ENCODE measurements at places on chromosomes 3 and 15.

GRCh38 chr15:72591361-72591760, 63.1 kb upstream of the GOLGA6B start:
- DNase-seq: no peak

DNA sequence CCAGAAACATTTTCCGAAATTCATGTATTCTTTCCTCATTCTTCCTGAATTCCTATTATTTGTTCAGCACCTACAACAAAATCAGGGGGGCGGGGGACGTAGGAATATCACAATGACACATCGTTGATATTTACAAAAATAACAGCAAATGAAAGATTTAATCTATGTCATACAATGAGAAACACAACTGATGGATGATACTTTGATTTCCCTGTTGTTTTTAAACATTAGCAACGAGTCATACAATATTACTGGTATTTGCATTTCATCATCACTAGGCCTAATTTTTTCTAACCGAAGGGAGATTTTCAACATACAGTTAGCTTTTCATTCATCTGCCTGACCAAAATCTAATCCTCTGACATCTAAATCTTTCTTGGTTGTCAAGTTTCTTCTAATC, 45.3 kb upstream of the INO80 start:
- DNase-seq: no peak

DNA sequence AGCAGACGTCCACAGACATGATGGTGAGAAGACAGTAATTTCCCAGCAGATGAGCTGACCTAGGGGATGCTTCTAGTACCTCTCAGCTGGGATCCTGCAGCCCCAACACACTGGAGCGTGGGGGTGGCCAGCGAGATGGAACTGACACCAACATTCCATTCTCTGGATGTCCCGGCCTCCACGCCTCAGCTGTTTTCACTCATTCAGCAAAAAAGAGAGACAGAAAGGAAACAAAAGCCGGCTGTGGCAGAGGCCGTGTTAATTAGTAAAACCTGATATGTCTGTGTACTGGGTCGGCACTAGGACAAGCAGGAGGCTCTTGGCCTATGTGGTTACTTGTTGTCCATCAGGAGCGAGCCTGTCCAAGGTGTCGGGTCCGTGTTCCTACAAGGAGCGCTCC, 82.6 kb upstream of the MYZAP start:
- no peak for DNase-seq

DNA sequence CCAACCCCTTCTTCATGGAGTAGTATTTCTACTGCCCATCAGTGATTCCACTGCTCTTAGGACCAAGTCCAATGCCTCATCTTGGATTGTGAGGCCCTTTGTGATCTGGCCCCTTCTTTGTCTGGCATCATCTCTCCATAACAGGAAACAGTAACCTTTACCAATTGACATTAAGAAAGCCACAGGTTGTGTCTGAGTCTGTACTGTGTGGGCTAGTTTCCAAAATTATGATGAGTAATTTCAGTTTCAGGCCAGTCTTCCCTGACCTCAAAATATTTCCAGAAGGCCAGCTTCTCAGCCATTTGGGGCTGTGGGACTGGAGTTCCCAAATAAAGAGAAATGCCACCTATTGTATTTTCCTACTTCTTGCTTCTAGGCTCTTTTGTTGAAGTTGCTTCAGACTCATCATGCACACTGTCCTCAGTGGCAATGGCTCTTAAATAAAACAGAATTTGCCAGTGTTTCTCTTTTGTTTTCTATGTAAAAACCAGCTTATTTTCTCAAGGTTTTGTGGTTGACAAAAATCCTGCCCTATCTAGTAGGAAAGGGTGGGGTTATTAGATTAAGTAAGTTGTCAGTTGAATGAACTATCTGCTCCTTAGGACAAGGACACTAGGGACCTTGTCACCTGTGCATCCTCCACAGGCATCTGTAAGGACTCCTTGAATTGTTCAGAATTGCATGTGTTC, 47.0 kb upstream of the ACKR4 start:
- no peak for DNase-seq

GRCh38 chr3:39176025-39176714, 16.2 kb downstream of the XIRP1 start:
- no peak for DNase-seq

GRCh38 chr3:5430701-5431100, 243.2 kb downstream of the EDEM1 start:
- DNase-seq: no peak

- DNase-seq: no peak
These were observed 115.8 kb upstream of the ARHGEF3 start for GRCh38 chr3:56917361-56918110.

DNA sequence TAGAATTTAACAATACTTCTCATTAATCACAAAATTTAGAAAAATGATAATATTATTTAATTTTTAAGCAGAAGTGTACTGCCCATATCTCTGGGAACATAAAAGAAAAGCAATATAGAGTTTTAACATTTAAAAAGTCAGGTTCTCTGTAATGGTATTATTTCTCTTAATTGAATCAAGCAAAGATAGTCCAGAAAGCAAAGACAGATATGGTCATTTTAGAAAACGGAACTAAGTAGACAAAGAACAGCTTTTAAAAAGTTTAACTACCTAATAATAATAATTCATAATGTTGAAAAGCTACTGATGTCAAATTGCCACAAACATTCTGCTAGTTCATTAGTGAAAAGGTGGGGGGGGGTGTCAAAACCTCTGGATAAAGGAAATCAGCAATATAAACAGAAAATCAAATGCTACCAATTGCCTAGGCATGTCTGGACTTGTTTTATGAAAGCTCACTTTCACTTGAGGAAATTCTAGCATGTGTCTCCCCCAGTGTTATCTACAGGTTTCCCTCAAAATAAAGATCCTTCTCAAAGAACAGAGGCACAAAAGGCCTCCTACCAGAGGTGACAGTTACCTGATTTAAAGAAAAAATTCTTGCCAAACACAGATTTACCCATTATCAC, 1.7 kb downstream of the ZMAT3 start:
- no peak for DNase-seq

- DNase-seq: no peak
These were observed 76.6 kb downstream of the NEDD4 start for GRCh38 chr15:55916666-55917409.

DNA sequence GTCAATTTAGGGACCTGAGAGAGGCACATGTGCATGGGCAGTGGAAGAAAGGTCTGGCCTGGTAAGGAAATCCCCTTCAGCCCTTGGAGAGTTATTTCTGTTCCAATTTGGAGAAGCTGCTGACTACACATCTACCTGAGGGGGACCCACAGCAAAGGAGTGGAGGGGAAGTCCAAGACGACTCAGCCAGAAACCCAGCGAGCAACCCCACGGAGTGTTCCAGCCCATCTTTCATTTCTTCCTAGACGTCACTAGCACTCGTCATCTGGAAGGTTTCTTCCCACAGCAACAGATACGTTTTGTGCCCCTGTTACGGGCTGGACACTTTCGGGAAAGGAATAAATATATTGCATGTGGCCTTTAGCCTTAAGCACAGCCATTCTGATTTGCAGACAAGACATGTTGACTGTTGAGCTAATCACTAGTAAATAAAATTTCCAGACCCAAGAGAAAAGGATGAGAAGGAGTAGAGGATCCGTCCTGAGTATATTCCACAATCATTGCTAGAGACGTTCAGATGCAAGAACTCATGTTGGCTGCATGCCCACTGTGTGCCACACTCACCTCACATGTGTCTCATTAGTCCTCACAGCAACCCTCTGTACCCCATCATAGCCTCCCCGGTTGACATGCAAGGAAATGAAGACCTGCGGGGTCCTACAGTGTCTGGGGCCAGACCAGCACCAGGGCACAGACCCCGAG, 7.8 kb upstream of the FAM174B start:
- DNase-seq: no peak

- no peak for DNase-seq
These were observed 115.1 kb downstream of the IQSEC1 start for GRCh38 chr3:12957824-12958792.

DNA sequence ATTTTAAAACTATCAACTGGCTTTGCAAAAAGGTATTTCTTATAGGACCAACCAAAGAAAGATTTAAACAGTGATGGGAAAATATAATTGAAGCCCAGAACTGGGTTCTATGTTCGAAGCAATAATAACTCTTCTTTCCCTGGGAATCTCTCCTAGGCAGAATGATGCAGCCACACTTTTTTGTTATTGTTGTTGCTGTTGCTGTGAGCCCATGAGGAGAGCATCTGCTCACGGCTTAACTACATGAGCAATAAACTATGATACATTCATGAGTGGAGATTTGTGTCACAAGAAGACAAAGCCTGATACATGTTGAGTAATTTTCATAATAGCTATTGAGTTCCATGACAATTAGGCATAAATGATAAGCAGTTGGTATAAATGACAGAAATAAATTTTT, 80.5 kb downstream of the CRTC3 start:
- no peak for DNase-seq

GRCh38 chr15:49832511-49832910, 211.7 kb downstream of the DTWD1 start:
- no peak for DNase-seq

DNA sequence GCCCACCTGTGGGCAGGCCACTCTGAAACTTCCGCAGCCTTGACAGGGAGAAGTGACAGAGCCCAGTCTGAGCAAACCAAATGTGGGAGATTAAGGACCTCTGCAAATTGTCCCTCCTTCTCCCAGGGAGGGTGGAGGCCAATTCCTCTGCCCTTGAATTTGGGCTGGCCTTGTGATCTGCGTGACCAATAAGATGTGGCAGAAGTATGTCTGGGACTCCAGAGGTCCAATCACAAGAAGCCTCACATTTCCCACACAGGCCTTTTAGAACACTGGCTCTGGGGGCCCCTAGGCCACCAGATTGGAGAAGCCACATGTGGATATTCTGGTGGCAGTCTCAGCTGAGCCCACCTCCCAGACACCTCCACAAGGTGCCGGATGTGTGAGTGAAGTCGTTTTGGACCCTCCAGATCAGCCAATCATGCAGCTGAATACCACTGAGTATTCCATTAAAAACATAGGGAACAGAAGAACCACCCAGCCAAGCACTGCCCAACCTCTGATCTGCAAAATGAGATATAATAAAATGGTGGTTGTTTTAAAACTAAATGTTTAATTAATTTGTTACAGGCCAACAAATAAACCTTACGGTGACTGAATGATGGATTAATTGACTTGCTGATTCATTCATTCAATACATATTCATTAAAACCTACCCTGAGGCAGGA, 150.3 kb downstream of the NUP210 start:
- no peak for DNase-seq

GRCh38 chr15:58137686-58138085, 495 bp upstream of the AQP9 start:
- DNase-seq: no peak

DNA sequence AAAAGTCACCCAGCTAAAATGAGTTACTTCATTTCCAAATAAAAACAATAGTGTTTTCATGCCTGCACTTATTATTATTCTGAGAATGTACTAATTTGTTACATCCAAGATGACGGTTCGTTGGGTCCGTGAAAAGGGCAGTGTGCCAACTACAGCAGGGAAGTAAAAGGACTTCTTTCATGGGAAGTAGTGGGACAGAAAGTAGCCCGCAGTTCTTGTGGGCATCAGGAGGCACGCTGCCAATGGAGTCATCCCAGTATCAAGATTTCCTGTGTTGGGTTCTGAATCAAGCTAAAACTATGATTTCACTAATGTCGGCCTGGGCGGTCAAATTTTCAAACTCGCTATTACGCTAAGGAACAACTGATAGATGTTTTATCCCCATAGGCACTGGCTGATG, 254.5 kb upstream of the SOX2 start:
- no peak for DNase-seq

GRCh38 chr15:47669221-47669620, 48.1 kb upstream of the SEMA6D start:
- DNase-seq: no peak

DNA sequence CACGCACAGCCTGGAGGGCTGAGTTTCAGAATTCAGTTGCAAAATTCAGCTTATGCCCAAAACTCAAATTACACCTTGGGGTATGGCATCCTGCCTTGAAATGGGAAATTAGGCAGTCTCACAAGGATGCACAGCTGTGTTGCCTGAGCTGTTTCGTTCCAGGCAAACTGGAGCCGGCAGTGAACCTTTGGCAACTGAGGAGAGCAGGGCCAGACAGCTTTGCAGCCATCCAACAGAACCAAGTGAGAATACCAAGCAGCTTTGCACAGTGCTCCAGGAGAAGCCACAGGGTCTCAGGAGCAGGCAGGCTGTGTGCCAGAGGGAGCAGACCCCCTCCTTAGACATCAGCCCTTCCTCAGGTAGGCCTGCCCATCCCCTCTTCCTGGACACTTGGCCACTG, 32.5 kb upstream of the BFSP2 start:
- DNase-seq: no peak

DNA sequence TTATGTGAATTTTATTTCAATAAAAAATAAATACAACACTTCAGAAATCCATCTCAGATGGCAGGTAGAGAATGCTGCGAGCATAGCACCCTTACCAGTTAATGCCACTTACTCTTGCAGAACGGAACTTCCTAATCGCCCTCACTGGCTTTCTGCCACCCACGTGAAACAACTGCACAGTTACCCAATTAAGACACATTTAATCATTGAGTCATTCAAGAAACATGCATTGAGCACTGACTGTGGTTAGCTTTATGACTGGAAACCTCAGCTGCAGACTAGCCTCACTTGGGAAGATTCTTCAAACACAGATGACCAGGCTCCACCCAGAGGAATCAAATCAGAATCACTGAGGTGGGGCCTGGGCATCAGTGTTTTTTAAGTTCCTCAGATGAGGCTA, 5.6 kb upstream of the MFGE8 start:
- no peak for DNase-seq

DNA sequence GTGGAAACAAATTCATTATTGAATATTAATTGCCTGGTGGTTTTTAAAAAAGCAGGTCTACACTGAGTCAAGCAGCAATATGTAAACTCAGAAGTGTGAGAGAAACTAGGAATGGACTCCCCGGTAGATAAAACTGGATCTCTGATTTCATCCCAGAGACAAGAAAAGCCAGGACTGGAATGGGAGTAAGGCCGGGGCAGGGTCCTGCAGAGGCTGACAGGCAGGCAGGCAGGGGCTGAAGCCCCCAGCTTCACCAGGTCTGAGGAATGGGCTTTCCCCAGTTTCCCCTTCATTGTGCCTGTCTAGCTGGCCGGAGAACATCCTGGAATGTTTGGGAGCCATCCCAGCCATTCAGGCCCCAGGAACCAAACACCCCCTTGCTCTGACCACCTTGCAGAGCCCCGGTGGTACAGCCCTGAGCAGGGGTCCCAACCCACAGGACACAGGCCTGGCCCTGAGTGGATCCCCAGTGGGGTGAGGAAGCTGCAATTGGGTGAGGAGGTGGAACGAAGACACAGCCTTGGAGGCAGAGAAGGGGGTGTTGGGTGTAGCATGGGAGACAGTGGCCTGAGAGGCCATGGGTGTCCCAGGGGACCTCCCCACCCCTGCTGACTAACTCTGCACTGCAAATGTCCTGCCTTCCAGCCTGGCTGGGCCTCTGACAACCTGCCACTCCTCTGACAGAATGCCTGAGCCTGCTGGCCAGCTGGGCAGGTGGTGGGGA, 31.7 kb upstream of the XYLB start:
- no peak for DNase-seq

- no peak for DNase-seq
These were observed 9.5 kb downstream of the EBLN2 start for GRCh38 chr3:73070675-73071575.

GRCh38 chr15:51971032-51971374, 575 bp downstream of the LEO1 start:
- DNase-seq: no peak

- DNase-seq: no peak
These were observed 1.8 kb downstream of the LIMD1 start for GRCh38 chr3:45596290-45596791.

Data from stimulated activated CD4-positive, alpha-beta T cell treated with anti-CD3 and anti-CD28 coated beads, TNF-alpha, amount 100 ng/mL, for 1 hour (primary cell).